ENCODE measurements at places on chromosomes 4 and X.

DNA sequence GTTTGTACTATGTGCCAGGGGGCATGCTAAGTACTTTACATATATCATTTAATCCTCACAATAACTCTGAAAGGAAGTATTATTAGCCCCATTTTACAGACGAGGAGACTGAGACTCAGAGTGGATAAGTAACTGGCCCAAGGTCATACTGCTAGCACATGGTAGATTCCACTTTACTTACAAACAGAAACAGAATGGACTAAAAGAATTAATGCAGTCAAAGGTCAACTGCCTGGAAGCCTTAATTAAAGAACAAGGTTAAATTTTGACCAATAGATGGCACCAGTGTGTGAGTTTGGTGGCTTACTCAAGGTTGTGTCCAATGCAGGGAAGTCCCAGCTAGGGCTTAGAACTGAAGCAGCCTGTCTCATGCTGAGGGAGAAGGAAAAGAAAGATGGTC, 4.7 kb downstream of the RIPPLY1 start:
- peak; percentile 84 for DNase-seq

DNA sequence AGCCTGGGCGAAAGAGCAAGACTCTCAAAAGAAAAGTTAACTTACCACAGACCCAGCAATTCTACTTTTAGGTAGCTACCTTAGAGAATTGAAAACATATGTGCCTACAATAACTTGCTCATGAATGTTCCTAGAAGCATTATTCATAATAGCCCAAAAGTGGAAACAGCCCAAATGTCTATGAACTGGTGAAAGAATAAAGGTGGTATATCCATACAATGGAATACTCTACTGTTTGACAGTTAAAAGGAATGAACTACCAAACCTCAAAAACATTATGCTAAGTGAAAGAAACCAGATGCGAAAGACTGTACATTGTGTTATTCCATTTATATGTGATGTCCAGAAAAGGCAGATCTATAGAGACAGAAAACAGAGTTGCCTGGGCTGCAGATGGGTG, 131.4 kb downstream of the UCHL1 start:
- DNase-seq: no peak

GRCh38 chr4:26367811-26368210, 47.0 kb downstream of the RBPJ start:
- DNase-seq: no peak

- no peak for DNase-seq
These were observed 202.1 kb downstream of the PRDM5 start for GRCh38 chr4:120720354-120720934.

GRCh38 chr4:81179326-81179725, 35.7 kb downstream of the PRKG2 start:
- no peak for DNase-seq

- no peak for DNase-seq
These were observed 270.0 kb downstream of the ARHGAP24 start for GRCh38 chr4:85744950-85745349.

Data from trophoblast cell (in vitro differentiated cells and primary cell).